ENCODE measurements at places on chromosomes 13 and 19. TPM values are rescaled to one million over a fixed set of nuclear protein-coding genes. Genes with fewer than 3 reads are reported as not detected.

The CYP2S1 gene
- total RNA-seq, result 46.1 TPM

The CLC gene
- not detected for total RNA-seq

The METTL21C gene
- not detected for total RNA-seq

The CLEC17A gene
- total RNA-seq, result 1.3 TPM

The PTGIR gene
- not detected for total RNA-seq

The C19orf85 gene
- total RNA-seq, result not detected

The ZNF835 gene
- 1.7 TPM for total RNA-seq

Data from Peyer's patch (tissue), 4 donors.